Brain microvascular endothelial cell (primary cell): ENCODE measurements at places on chromosomes 7 and 10.

DNA sequence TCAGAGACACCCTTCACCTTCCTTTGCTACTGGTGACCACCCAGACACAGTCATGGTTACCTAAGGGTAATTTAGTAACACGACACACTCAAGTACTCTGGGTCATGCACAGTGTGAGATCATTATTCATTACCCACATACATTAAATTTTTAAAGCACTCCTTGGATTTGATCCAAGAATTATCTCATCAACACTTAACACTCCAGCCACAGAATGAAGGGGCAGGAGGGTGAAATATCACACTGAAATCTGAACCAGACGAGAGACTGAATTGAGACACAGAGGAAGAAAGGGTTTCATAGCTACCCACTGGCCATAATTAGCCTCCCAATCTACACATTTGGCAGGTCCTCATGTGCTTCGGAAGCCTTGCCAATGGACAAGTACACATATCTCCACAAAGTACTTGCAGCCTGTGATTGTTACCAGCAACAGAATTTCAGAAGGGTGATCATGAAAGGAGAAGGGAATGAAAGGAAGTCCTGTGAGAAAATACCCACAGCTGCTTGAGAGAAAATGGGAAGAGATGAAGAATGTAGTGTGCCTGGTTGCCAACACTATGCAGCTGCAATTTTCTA, 189.3 kb downstream of the POLR1F start:
- DNase-seq: peak; percentile 36

- DNase-seq: no peak
Observed at GRCh38 chr10:87613751-87614150, 45.9 kb upstream of the PAPSS2 start.

DNA sequence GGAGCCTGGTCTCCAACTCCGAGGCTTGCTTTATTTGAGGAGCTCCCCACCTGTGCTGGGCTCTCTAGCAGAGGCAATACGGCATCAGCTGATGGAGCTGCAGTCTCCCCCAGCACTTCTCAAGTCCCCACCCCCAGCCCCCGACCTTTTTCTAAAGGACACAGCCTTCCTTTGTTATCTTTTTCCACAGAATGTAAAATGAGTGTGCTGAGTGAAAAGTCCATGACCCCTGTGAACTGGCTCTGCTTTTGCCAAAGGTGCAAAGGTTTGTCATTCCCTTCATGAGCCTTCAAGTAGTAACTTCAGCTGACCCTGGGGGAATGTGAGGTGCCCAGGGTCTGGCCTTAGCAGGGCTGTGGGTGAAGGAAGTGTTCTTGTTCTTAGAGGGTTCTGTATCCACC, 25.5 kb downstream of the LRRC4 start:
- no peak for DNase-seq

DNA sequence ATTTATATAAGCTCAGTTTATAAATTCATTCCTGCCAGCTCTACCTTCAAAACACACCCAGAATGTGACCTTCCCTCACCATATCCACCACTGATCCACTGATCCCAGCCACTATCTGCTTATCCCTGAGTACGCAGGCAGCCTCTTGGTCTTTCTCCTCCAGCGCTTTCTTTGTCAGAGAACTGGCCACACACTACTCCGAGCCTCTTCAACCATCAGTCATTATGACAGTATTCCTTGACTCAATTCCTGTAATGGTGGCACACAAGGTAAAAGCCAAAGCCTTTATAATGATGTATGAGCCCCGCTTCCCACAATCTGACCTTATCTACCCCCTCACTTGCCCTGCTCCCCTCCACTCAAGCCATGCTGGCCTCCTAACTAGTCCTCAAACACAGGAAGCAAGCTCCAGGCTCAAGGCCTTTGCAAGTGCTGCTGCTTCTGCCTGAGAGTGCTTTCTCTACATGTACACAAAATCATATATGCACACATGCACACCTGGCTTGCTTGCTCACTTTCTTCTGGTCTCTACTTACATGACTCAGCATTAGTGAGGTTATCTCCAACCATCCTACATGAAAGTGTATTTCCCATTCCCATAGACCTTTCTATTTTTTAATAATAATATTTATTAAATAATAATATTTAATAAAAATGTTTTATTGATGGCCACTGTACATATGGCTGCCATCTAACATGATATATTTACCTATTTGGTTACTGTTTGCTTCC, 150.4 kb upstream of the FEZF1 start:
- DNase-seq: no peak

- no peak for DNase-seq
Observed at GRCh38 chr10:28240400-28240799, 62.5 kb downstream of the MPP7 start.

DNA sequence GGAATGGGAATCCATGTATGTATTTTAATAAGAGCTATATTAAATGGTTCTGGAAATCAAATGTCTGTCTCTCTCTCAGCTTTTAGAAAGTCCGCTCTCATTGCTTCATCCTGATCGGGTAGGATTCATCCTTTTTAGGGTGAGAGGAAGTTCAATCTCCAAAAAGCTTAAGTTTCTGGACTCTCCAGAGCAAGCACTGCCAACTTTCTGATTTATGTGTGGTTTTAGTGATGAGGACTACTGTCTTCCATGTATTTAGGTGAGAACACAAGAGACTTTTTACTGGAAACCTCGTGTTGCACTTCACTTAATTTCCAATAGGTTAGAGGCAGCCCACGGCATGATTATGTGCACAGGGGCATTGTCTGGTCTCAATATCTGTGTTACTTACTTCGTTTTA, 267.9 kb downstream of the SUGCT start:
- no peak for DNase-seq

DNA sequence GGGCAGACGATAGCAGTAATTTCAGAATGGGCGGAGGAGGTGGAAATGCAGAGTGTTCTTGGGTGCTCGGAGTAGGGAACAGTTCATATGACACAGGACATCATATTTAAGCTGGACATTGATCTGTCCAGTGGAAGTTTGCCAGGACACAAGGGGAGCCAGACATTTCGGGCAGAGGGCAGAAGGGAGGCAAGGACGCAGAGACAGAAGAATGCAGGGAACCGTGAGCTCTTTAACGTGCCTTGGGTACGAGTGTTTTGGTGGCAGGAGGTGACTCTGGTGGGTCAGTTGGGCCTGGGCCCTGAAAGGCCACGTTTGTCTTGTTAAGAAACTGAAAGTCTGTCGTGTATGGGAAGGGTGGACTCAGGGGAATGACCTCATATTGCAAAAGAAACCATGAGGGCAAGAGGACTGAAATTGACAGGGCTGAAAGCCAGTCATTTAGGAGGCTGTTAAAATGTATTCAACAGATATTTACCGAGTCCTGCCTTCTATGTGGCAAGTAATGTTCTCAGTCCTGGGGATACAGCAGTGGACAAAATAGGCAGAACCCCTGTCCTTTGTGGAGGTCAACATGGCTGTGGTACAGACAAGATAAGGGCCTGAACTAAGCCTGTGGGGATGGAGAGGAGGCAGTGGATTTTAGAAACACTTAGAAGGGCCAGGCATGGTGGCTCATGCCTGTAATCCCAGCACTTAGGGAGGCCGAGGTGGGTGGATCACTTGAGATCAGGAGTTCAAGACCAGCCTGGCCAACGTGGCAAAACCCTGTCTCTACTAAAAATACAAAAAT, 2.2 kb downstream of the OPTN start:
- DNase-seq: peak; percentile 26

DNA sequence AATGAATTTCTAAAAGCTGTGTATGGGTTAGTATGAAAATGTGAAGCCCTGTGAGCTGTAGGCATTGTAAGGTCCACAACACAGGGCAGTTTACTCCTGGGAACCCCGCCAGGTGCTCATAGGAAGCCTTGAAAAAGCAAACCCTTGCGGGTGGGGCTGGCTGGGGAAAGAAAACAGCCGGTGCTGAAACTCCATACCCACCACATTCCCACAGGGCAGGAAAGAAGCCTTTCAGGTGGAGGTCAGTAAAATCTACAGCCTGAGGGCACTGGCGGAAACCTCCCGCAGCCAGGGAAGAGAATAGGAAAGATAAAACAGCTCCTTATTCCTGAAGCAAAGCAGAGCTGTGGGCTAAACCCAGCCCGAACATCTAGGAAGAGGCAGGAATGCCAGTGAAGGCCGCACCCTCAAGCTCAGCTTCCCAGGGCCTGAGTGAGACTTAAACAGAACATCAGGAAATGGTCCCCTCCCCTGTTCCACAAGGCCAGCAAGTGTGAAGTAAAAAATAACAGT, 34.7 kb downstream of the PODXL start:
- no peak for DNase-seq

- DNase-seq: no peak
Observed at GRCh38 chr10:83917537-83918506, 221.5 kb upstream of the GHITM start.

GRCh38 chr7:95407751-95408150, 11.6 kb upstream of the PON3 start:
- no peak for DNase-seq

DNA sequence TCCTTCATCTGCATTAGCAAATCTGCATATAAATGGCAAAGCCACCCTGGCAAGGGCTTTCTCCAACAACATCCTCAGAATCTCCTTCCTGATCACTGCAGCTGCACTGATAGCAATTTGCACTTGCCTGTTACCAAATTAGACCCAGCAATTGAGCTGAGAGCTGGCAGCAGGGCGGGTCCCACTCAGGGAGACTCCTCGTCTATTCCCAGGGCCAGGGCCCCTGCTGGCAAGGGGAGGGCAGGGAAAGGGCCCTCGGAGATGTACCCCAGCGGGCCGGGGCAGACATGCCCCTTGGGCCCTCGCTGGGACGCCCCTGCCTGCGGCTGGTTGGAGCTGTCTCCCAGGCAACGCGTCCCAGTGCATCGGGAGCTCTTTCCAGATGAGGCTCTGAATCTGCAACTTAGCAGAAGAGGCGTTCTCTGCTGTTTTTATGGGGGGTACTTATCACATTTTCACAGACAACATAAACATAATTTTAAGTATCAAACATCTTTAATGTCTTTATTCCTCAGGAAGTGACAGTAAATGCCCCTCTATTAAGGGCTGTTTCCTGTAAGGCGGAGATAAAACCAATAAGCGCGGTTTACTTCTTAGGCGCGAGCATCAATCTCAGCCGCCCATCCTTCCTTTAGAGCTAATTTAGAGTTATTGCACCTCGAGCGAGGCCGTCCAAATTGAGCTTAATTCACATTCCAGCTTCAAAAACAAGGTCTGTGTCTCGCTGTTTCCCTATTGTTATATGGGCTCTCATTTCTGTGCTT, 249.0 kb upstream of the PPP2R2D start:
- no peak for DNase-seq

- DNase-seq: no peak
Observed at GRCh38 chr10:72056932-72057751, 31.2 kb downstream of the SPOCK2 start.

DNA sequence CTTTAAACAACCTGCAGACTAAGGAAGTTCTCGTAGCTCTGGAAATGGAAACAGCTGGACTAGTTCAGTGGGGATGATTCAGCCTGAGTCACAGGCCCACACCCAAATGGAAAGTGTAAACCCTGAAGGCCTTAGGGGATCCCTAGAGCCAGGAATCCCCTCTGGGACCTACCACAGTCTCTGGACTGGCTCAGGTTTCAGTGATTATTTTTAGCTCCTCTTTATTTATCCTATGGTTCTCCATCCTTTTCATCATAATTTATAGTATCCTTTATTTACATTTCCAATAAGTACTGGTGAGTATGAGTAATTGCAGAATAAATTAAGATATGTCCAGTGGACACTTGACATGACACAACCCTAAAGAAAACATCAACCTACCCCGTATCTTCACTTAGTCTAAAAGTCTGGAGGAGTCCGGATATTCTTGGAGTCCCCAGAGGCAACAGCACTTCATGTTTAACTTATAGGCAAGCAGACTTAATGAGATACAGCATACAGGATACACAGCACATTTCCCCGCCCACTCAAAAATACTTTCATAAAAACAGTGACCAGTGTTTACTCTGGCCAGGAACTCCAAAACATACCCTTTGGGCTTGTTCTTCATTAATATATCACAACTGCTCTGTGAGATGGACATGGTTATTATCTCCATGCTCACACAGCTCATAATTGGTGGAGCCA, 28.4 kb upstream of the SEMA3E start:
- peak; percentile 97 for DNase-seq

- no peak for DNase-seq
Observed at GRCh38 chr7:79400222-79400621, 53.2 kb downstream of the MAGI2 start.

GRCh38 chr7:151226560-151226874, 488 bp downstream of the ABCF2 start:
- no peak for DNase-seq

GRCh38 chr7:77326131-77326530, 90.0 kb downstream of the GSAP start:
- peak; percentile 25 for DNase-seq

DNA sequence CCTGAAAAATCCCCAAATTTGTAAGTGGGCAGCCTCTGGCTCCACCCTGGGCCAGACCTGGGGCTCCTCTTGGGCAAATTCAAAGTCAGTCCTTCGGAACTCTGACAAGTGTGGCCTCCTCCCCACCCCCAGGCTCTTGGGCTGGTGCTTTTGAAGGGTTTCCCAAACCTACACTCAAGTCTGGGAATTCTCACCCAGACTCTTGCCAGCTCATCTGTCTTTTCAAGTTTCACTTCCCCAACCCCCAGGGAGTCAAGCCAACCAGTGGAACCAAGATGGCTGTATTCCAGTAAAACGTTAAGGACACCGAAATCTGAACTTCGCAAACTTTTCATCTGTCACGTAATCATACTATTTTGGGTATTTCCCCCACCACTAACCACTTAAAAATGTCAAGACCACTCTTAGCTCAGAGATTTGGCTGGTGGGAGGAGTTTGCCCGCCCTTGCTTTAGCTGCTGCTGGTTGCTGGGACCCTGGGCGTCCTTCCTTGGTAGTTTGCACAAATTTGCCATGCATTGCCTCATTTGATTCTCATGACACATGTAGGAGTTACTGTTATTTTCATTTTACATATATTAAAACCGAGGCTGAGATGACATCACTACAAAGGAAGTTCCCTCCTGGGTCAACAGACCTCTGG, 1.7 kb upstream of the MYO1G start:
- peak; percentile 51 for DNase-seq

DNA sequence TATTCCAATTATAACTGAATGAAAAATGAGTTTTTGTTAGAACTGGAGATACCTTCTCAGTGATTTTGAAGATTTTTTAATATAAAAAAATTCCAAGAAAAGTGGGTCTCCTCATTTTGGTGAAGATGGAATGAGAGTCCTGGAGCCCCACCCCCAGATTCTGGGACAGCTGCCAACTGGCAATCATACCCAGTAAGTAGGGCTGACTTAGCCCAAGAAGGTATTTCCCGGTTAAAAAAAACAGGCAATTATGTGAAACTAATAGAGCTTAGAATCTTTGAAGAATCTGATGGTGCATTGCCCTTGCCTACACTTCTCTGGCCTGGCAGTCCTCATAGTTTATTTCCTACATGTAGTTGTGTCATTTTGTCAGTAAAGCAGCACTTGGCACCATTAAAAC, 52.8 kb upstream of the VWDE start:
- DNase-seq: no peak

GRCh38 chr10:25104441-25104840, 70.4 kb upstream of the GPR158 start:
- DNase-seq: no peak

GRCh38 chr7:77791956-77792355, 6.3 kb downstream of the TMEM60 start:
- DNase-seq: no peak

- peak; percentile 63 for DNase-seq
Observed at GRCh38 chr7:4712281-4713182, 30.4 kb downstream of the FOXK1 start.

GRCh38 chr10:88835910-88836221, 15.8 kb downstream of the ANKRD22 start:
- no peak for DNase-seq
